Activated naive CD4-positive, alpha-beta T cell treated with anti-CD3 and anti-CD28 coated beads for 36 hours (primary cell): ENCODE measurements at places on chromosomes 4 and X. TPM values are rescaled to one million over a fixed set of nuclear protein-coding genes. Genes with fewer than 3 reads are reported as not detected.

The GATA1 gene
- total RNA-seq, result not detected

The OPN1LW gene
- total RNA-seq, result not detected

The SORBS2 gene
- not detected for total RNA-seq

DNA sequence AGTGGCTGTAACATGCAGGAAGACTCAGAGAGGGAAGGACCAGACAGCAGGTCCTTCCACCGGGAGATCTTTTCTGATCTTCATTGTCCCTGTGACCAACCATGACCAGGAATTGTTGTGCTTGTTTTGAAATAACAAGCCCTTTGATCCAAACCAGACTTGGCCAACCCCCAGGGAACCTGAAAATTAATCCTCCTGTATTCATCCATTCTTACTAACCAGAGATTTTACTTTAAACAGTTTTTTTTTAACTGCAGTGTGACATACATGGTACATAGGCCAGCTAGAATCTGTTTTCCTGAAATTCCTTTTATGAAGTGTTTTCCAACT is 4.0 kb downstream of the WFS1 start:
- no peak overlapping the region for H3K27ac ChIP-seq
- no peak for DNase-seq
- no peak overlapping the region for H3K4me3 ChIP-seq
- peaks cover 13% of the 10 kb centered on the region for H3K4me1 ChIP-seq
- H3K36me3 ChIP-seq, result no peaks in the 10 kb centered on the region
- peaks cover 2% of the 10 kb centered on the region for H3K27me3 ChIP-seq

The PNCK gene
- total RNA-seq, result 0.26 TPM

The CLDN22 gene
- not detected for total RNA-seq
